ENCODE measurements at places on chromosomes 12 and 14.

DNA sequence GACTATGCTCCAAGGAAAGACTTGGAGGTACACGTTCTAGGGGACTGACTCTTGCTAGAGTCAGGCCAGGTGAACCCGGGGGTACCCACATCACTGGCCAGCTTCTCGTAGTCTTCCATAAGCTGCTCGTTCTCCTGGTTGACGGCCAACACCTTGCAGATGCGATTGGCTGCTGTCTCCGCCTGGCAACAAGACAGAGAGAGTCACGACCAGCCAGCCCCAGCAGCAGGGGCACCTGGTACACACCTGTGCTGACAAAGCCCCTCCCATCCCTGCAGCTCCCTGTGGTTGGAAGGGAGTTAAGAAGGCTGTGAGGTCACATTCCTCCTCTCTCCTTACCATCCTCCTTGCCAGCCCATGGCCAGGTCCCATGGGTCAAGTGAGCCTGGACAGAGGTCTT lies 85.5 kb downstream of the ACTN1 start:
- no peak for DNase-seq

GRCh38 chr14:90758959-90759358 lies 57.3 kb downstream of the TTC7B start:
- peak; percentile 53 for DNase-seq

DNA sequence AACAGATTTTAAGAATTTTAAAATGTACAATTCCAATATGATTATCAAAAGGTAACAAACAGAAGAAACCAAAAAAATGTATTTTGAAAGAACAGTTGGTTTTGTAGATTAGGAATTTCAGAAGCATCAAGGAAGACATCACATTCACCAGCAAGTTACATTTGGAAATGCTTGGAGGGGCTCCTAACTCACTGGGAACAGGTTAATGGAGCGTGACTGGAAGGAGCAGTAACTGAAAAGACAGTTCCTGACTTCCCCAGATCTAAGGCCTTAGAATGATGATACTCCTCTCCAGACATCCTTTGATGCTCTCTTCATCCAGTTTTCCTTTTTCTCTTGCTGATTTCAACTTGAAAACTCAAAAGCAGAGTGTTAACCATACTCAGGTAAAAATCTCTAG lies 220.0 kb upstream of the EGLN3 start:
- no peak for DNase-seq

DNA sequence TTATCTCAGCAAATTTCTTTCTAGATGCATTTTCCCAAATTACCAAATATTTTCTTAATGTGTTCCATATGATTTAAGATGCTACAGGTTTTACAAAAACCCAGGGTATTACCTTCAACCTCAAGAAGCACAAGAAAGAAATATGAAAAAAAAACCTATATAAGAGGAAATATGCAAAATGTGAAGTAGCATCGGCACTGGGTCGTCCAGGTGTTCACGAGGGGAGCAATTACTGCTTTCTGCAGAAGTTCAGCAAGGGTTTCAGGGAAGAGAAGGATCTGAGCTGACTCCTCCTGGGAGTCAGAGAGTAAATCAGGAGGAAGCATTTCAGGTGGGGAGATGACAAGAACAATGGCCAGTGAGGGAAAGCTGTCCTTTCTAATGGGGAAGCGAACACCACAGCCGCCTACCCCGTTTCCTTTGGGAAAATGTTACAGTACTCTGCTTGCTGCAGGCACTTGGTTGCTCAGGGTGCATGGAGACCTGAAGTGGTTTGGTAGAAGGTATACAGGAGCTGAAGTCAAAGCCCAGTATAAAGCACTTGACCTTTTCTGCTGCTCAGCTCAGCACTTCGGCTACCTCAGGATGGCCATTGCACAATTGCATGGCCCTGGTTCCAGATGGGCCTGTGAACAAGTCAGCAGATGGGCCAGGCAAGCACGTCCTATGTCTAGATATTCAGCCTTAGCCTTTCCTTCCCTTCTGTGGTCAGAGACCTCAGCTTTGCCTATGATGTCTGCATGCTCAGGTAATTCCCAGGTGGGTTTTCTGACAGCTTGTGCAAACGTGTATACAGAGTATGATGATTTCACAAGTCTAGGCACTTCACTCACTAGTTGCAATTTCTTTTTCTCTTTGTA lies 155.6 kb downstream of the PAX9 start:
- DNase-seq: no peak

- DNase-seq: no peak
Observed at GRCh38 chr12:89016970-89017778, 335.1 kb downstream of the DUSP6 start.

DNA sequence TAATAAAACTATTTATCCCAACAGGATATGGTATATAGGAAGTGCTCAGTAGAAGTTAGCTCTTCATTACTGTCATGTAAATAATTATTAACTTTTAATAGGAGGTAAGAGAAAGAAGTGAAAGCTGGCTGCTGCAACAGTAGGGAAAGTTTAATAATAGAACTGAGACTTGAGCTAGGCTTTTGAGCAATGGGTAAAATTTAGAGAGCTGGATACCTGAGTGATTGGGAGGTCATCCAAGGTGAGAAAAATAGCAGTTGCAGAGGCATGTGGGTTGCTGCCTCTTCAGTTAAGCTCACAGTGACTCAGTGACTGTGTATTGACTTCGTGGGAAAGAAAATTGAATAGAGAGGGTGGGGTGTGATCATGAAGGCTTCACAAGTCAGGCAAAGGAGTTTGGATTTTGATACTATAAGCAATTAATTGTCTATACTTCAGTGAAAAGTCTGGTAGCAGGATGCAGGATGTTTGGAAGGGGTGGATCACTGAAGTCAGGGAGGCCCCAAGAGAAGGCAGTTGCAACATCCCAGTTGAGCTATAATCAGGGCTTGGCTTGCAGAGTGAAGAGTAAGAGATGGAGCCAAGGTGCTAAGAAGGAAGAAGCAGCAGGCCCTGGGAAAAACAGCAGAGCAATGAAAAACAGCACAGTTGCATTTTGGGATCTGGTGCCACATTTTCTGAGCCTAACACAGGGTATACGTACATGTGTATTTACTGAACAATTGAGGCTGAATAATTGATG lies 172.0 kb upstream of the FRMD6 start:
- no peak for DNase-seq

- DNase-seq: no peak
Observed at GRCh38 chr14:61780125-61780524, 17.9 kb downstream of the SNAPC1 start.

DNA sequence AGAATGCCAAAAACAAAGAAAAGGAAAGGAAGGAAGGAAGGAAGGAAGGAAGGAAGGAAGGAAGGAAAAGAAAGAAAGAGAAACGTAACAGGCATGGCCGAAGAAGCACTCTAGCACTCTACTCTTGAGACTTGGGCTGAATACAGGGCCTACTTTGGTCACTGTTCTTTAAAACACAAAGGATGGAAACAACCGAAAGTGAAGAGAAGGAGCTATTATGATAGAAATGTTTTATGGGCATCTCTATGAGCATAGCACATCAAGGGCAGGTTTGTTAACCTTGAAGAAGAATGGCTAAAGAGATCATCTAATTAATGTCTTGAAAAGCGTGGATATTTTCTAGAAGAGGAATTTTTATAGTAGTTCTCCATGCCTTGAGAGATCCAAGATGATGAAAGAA lies 15.9 kb upstream of the OTX2 start:
- DNase-seq: no peak

GRCh38 chr12:29519585-29520182 lies 22.2 kb upstream of the OVCH1 start:
- no peak for DNase-seq

DNA sequence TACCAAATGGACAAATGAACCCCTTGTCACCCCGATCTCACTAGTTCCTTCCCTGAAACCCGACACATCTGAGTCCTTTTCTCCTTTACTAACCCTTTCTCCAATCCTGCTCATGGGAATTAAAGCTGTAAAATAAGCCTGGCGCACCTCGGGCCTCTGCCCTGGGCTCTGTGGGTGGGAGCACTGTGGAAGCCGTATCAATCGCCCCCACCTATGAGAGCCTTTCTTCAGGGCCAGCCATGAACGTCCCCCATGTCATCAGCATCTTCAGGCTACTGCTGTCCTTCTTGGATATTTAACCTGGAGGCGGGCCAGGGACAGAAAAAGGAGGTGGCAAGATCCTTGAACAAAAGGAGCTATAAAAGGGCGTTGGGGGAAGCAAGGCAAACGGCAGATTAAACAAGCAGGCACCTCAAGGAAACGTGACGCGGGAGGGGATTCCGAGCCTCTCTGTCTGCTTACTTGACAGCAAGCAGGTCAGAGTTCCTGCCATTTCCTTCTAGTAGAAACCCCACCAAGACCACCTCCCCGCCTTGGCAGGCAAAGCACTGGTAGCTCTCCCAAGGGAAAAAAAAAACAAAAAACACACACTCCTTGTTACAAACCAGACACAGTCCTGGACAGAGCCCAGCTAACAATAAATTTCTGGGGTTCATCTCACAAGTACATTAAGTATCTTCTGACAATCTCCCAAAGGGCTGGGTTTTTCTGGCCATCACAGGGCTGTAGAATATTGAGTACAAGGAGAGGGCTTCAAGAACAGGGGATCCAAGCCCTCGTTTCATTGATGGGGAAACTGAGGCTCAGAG lies 62.9 kb downstream of the DPF3 start:
- DNase-seq: no peak

DNA sequence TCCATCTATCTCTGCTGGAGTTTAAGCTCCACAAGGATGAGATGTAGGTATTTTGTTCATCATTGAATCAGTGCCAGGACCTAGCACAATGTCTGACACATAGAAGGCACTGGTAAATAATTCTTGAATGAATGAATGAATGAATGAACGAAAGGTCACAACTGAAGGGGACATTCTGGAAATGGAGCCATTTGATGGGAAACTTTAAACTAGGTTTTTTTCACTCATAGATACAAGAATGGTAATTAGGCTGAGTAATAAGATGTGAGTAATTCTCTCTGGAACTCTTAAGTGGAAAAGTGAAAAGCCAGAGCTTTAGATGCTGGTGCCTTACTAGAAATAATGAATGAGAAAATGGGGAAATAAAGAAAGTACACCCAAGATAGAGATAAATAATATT lies 44.3 kb downstream of the SCN8A start:
- DNase-seq: no peak

GRCh38 chr14:78764645-78765044 lies 594.5 kb downstream of the NRXN3 start:
- no peak for DNase-seq

DNA sequence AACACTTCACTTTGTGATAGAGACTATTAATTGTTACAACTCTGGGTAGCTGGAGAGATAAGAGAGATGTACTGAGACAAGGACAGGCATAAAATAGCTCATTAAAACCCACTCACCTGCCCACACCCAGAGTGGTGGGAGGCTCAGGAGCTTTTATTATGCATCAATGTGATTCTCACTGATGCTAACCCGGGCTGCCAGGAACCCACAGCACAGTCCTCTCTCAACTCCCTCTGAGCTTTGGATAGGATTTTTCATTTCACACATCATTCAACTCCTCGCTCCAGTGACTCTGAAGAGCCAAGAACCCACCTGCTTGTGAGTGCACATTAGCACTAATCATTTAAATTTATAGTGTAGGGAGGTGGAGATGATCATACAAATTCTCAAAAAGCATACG lies 827.9 kb downstream of the FLRT2 start:
- no peak for DNase-seq

DNA sequence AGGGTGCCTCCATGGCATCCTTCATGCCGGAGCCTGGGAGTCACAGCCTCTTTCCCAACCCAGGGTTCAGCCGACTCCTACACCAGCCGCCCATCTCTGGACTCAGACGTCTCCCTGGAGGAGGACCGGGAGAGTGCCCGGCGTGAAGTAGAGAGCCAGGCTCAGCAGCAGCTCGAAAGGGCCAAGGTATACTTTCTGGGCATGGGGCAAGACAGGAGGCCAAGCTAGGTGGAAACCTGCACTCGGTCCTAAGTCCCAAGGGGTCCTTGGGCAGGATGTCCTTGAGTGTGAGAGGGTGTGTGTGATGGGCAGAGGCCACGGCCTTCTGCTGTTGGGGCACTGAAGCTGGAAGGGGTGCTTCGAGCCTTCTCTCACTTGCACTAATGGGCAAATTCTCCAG lies 5.0 kb downstream of the CACNB3 start:
- DNase-seq: no peak

- no peak for DNase-seq
Observed at GRCh38 chr12:11482955-11483354, 87.6 kb upstream of the PRB2 start.

GRCh38 chr12:91628656-91629055 lies 446.0 kb upstream of the DCN start:
- DNase-seq: no peak

- DNase-seq: no peak
Observed at GRCh38 chr12:12979126-12979525, 20.9 kb downstream of the HEBP1 start.

GRCh38 chr14:75182821-75183220 lies 6.4 kb upstream of the TMED10 start:
- no peak for DNase-seq

- no peak for DNase-seq
Observed at GRCh38 chr12:83465632-83466031, 778.9 kb downstream of the TMTC2 start.

- DNase-seq: peak; percentile 71
Observed at GRCh38 chr12:123973552-123974341, 732 bp downstream of the ZNF664 start.

DNA sequence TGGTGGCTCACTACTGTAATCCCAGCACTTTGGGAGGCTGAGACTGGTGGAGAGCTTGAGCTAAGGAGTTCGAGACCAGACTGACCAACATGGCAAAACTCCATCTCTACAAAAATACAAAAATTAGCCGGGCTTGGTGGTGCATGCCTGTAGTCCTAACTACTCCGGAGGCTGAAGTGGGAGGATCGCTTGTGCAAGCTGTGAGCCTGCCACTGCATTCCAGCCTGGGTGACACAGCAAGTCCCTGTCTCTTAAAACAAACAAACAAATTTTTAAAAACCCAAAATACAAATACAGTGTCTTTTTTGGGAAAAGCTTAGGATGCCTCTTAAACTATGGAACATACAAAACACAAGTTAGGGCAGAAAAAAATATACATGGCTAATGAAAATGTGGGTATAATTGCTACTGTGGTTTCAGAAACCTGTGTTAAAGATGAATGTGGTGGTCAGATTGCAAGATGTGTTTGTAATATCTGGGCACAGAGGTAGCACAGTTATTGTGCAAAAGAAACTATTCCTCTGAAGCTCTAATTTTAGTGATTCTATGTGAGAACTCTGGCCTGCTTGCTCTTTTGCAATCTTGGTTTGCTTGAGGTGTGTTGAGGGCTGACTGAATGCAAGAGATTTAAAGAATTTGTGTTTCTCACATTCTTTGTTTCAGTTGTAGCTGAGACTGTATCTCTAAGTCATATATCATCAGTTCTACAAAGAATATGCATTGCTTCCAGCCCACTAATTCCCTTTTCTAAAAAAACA lies 3.9 kb upstream of the HSPA2 start:
- DNase-seq: no peak

DNA sequence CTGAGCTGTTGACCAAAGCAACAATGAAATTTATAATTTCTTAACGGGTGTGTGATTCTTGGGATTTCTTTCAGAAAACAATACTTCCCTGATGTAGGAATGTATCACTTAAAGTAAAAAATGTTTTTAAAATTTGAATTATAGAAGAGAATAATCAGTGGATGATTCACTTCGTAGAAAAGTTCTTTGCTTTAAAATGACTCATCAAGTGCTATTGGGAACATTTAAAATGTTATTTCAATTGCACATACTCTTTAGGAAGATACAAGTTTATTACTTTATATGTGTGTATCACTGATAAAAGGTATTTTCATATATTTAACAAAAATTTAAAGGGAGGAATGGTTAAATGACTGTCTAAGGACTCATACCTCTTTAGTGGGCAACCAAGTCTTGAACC lies 155.3 kb downstream of the PDE3A start:
- DNase-seq: no peak

GRCh38 chr12:124433147-124433874 lies 134.1 kb downstream of the NCOR2 start:
- no peak for DNase-seq

GRCh38 chr12:6062757-6063735 lies 61.4 kb downstream of the VWF start:
- peak; percentile 52 for DNase-seq
